ENCODE measurements at places on chromosomes 16 and 17.
A peak's percentile ranks its signal among the peaks of the same experiment; 100 is the strongest.

- H3K36me3 ChIP-seq = no peaks in the 10 kb centered on the region
- DNase-seq = no peak
- H3K27ac ChIP-seq = no peak overlapping the region
Observed at GRCh38 chr16:13708347-13709120, 211.4 kb upstream of the ERCC4 start.

- no peaks in the 10 kb centered on the region for H3K4me1 ChIP-seq
- H3K4me3 ChIP-seq = no peak overlapping the region
- H3K27me3 ChIP-seq = no peaks in the 10 kb centered on the region
- no peak for DNase-seq
- no peak overlapping the region for H3K27ac ChIP-seq
Observed at GRCh38 chr17:27612160-27612770, 18.7 kb upstream of the LGALS9 start.

GRCh38 chr17:57928928-57929327, 26.3 kb downstream of the CUEDC1 start:
- H3K27ac ChIP-seq = no peak overlapping the region
- H3K4me3 ChIP-seq = no peak overlapping the region
- H3K27me3 ChIP-seq = peaks cover 4% of the 10 kb centered on the region
- no peaks in the 10 kb centered on the region for H3K36me3 ChIP-seq
- DNase-seq = no peak

DNA sequence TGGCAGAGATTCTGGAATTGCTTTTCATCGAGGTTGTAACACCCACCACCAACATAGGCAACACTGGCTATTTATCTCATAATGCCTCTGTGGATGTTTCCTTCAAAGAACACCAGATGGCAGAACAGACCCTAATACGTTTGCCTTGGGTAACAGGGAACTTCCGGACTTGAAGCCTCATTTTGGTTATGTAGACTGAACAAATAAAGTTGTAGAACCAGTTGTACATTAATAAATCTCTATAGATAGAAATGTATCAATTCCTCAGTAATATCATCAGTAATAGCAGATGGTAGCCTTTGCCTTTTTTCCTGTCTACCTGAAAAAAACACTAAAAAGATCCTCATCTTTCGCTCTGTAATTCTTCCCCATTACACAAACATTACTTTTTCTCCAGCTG, 25.9 kb upstream of the APOH start:
- peaks cover 10% of the 10 kb centered on the region for H3K4me1 ChIP-seq
- H3K27ac ChIP-seq = no peak overlapping the region
- H3K27me3 ChIP-seq = no peaks in the 10 kb centered on the region
- H3K36me3 ChIP-seq = no peaks in the 10 kb centered on the region
- H3K4me3 ChIP-seq = no peak overlapping the region
- peak; percentile 55 for DNase-seq

Measured in immature natural killer cell (primary cell).